ENCODE measurements at places on chromosomes 12 and 14. TPM values are rescaled to one million over a fixed set of nuclear protein-coding genes. Genes with fewer than 3 reads are reported as not detected.

DNA sequence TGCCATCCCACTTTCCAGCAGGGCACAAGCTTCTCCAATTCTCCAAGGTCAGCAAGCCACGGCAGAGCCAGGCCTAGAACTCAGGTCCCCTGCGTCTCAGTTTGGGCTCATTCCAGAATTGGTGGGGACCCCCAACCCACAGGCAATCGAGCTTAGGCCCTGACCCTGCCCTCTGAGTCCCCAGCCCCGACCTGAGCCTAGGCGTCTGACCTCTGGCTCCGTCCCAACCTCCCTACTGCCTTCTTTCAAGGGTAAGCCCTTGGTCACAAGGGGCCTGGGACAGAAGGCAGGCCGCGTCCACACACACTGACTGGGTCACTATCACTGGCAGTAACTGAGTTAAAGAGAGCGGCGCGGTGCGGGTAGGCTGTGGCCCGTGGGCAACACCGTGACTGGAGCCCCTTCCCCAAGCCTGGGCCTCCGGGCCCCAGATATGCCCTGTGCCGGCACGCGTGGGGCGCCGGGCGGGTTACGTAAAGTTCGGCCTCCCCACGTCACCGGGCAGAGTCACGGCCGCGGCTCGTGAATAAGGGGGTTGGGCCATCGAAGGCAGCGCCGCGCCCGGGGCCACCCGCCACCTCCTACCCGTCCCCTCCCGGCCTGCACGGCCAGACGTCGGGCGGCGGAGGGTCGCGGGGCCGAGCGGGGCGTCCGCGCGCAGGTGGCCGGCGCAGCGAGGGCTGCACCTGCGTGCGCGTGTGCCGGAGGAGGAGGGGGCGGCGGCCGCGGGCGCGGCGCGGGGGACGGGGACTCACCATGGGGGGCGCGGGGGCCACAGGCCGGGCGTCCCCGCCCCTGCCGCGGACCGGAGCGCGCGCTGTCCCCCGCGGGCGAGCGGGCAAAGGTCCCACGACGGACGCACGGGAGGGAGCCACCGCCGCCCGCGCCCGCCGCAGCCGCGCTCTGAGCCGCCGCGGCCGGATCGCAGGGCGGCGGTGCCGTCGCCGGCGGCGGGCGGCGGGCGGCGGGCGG, 516 bp downstream of the ANKRD9 start:
- peak; percentile 88 for DNase-seq

GRCh38 chr14:100623961-100624360, 36.7 kb upstream of the BEGAIN start:
- no peak for DNase-seq

- no peak for DNase-seq
These were observed 105.8 kb downstream of the MNAT1 start for GRCh38 chr14:60840313-60840712.

DNA sequence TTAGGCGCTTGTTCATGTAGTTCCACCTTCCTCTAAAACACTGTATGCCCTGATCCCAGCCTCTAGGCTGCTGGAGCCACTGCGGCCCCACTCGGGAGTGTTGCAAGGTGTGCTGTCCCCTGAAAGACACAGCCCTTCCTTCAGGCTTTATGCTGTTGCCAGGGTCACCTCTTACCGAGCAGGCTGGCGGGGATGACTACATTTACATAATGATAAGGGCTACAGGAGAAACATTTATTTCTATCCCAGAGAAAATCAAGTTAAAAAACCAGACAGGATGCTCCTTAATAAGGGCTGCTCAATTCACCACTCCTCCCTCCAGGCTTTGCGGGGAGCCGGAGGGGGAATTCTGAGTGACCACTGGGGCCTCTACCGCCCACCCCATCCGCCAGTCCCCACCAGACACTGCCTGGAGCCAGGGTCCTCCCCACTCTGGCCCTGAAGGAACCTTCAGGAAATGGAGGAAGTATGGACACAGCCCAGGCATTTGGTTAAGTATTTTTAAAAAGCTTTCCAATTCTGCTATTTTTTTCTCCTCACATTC, 200.6 kb downstream of the TTC7B start:
- DNase-seq = no peak

The KRT75 gene
- not detected for total RNA-seq

All from kidney (tissue), 22 donors.